ENCODE measurements at places on chromosomes 16 and 17.

DNA sequence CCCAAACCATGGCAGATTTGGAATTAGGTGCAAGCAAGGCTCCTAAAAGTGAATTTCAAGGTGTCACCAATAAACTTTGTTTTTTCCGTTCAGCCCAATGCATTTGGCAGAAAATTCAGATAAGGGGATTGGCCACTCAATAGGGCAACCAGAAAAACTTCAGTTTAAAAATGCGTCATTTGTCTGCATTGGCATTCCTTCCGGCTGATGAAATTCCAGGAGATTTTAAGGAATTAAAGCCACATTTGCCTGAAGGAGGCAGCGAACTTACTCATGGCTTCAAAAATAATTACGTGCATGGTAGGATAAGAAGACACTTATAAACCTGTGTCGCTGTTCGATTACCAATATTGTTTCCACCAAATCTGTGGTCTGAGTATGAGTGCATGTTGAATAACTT lies 151.9 kb downstream of the SALL1 start:
- DNase-seq = no peak

DNA sequence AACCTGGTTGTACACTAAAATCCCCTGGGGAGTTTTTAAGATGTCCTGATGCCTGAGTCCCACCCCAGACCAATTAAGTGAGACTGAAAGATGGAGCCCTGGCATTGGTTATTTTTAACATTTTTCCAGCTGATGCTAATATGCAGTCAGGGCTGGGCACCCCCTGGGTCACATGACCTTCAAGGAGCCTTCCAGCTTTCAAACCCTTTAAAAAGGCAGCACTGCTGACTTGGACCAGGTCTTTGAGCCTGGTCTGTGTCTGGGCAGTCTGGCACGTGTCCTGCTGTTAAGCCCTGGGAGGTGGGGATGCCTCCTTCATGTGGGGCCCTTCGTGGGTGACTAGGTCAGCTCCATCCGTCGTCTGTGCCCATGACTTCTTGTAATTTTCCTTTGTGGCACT lies 202.6 kb downstream of the CCDC182 start:
- no peak for DNase-seq

GRCh38 chr16:85232369-85233142 lies 120.3 kb upstream of the CIBAR2 start:
- DNase-seq = no peak

DNA sequence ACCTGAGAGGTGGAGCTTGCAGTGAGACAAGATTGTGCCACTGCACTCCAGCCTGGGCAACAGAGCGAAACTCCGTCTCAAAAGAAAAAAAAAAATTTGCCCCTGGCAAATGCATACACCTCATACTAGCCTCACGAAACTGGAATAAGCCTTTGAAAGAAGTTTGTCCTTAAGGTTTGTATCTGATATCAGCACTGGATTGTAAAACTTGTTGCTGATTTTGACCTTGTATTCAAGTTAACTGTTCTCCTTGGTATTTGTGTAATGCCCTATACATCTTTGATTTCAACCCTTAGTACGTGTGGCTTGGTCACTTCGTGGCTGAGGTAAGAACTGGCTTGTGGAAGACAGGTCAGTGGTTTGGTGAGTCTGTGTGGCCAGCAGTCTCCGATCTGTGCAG lies 6.2 kb upstream of the FLCN start:
- DNase-seq = no peak

GRCh38 chr16:13631916-13632315 lies 288.0 kb upstream of the ERCC4 start:
- DNase-seq = no peak

- no peak for DNase-seq
Measured at GRCh38 chr17:52156576-52157570, 1.6 kb downstream of the CA10 start.

Measured in activated T-helper 1 cell treated with anti-CD3 and anti-CD28 coated beads, Interleukin-2, amount 50 U/mL, for 16 hours (primary cell).